GM23248 (cell line): ENCODE measurements at places on chromosomes 1 and 21.

DNA sequence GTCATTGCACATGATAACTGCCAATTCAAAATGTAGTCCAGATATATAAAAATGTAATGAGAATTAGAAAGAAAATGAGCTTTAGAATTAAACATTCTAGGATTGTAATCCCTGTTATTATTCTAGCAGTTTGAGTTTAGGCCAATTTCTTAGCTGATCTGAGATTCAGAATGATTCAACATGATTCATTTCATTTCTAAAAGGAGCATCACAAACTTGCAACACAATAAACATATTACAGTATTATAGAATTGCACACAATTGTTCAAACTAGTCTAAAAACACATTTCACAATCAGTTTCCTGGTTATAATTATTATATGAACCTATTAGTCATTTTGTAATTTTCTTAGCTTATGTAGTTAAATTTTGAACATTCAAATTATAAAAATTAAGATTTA, 43.3 kb upstream of the TSHB start:
- DNase-seq: peak; percentile 88

- DNase-seq: no peak
Observed at GRCh38 chr1:224407571-224408293, 26.9 kb downstream of the WDR26 start.

DNA sequence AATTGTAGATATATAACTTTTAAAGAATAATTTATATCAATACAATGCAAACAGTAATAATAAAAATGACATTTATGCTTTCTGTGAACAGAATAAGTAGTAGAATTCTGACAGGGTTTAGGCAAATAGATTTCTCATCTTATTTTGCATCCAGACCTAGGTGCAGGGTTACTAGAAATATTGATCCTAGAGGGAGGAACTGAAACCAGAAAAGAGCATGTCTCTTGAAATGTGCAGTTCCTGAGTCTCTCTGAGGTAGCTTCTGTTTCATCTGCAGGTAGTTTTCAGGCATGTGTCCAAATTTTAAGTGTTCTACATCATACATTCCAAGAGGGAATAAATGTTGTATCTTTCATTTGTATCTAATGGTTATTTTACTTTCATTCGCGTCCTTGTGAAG, 631.9 kb upstream of the ADGRL4 start:
- no peak for DNase-seq

- DNase-seq: no peak
Observed at GRCh38 chr1:180696361-180696760, 64.5 kb downstream of the XPR1 start.

DNA sequence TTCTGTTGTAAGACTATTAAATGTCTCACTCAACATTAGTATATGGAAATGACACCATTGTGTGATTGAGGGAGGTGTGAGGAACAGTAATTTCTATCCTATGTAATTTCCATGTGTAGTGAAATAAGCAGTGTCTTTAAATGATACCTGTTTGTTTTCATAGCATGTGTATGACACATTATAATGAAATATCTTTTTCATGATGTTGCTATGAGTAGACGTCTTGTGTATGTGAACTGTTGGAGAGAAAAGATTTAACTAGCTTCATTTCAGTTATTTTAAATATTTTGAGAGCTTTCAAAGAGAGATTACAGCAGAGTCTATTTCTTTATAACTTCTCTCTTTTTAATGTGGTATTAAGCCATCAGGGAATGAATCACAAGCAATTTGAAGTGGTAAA, 71.5 kb upstream of the QSOX1 start:
- DNase-seq: peak; percentile 2

DNA sequence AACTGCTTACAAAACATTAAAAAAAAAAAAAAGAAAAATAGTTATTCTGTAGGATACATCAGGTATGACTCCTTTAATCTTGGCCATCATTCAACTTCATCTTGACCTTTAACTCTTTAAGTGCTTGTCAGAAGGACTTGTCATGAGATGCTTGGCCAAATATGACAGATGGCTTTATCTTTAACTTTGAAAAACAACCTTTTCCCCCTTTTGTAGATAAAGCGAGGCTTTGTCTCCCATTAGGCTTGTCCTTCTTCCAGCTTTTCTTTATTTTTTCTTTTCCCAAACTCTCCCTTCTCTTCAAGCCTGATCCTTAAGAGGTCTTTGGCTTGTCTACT, 2.3 kb downstream of the SRSF10 start:
- DNase-seq: peak; percentile 10

DNA sequence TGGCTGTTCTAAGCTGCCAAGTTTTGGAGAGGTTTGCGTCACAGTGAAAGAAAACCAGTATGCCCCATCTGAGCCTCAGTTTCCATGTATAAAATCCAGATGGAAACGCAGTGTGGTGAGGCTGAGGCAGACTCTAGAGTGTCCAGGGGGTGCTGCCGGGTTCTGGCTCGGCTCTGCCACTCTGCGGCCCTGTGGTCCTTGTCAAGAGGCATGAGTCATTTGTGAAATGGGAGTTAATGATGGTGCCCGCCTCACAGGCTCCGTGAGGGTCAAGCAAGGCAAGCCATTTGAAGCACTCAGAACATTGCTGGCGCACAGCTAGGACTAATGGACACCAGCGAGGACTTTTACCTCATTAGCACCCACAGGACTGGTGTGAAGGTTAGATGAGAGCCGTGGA, 214.3 kb downstream of the PTPRU start:
- no peak for DNase-seq

- DNase-seq: peak; percentile 66
Observed at GRCh38 chr1:87826681-87827251, 498.1 kb downstream of the LMO4 start.

DNA sequence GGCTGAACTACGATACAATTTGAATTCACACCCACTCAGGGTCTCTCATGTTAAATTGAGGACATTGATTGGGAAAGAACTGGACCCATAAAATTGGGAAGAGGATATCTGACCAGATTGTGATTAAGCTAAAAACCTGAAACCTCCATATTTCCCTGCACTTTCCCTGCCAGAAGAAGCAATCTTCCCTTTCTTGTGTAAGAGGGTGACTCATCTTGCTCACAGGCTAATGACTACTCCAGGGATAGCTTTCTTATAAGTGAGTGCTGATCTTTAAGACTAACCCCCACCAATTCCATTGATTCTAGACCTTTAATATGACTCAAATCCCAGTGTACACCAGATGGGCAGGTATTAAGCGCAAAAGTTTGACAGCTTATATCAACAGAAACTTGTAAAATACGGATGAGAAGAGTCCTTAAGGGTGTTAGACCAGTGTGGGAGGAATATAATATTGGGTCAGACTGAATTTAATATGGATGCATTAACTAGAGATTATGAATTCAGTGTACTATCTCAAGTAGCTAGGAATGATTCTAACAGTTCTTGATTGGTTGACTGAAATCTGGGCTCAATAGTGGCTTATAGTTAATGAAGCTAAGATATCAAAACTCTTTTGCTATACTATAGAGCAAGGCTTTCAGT, 12.1 kb upstream of the SGIP1 start:
- DNase-seq: peak; percentile 93

DNA sequence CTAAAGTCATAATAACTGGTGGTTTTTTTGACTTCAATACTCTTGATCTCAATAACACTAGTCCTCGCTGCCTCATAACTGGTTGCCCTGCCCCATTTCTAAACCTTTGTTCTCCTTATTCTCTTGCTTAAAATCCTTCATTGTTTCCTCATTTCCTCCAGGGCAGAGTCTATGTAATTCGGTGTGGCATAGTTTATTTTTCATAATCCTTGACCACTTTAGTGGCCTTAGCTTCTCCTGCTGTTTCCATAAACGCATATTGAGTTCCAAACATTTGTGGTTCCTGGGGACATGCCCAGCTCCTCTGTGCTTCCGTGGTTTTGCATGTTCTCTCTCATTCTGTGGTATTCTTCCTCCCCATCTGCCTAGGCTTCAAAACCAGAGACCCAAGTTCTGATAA, 19.0 kb upstream of the TLCD4 start:
- DNase-seq: no peak

GRCh38 chr21:39381009-39381408, 32.1 kb upstream of the HMGN1 start:
- peak; percentile 38 for DNase-seq

- peak; percentile 22 for DNase-seq
Observed at GRCh38 chr1:72007312-72007711, 275.0 kb downstream of the NEGR1 start.

DNA sequence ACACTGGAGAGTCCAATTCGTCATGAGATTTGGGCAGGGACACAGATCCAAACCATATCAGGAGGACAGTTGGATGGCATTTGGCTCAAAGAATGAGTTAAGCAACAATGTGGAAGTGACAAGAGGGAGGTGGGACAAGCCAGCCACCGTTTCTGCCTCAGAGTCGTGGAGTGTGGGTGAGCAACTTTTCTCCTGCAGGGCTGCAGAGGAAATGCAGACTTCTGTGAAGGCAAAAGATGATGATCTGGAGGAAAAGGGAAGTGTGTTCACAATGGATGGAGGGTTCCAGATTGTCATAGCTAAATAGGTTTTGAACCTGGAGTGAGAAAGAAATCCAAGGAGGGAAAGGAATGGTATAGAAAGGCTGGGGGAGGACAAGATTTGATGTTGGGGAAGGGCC, 16.4 kb upstream of the KANK4 start:
- no peak for DNase-seq

DNA sequence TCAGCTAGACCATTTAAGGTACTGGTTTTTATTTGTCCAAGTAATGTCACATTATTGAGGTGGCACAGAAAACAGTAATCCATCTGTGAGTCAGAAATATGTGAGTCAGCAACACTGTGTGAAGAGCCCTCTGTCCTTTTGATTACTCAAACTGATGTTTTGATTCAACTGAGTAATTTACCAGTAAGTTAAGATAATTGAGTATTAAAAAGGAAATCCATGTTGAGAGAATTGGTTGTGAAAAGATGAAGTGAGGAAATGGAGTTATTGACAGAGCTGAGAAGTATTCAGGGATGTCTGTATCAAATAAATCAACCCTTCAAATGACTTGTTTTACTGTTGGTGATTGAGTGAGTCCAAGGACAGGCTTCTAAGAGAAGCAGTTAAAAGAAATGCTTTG, 302.7 kb upstream of the SGIP1 start:
- DNase-seq: peak; percentile 84

- DNase-seq: no peak
Observed at GRCh38 chr21:39466584-39466983, 14.8 kb downstream of the SH3BGR start.

- peak; percentile 63 for DNase-seq
Observed at GRCh38 chr1:93874025-93874651, 4.9 kb downstream of the DNTTIP2 start.

GRCh38 chr1:18651713-18652112, 21.1 kb downstream of the PAX7 start:
- DNase-seq: no peak

DNA sequence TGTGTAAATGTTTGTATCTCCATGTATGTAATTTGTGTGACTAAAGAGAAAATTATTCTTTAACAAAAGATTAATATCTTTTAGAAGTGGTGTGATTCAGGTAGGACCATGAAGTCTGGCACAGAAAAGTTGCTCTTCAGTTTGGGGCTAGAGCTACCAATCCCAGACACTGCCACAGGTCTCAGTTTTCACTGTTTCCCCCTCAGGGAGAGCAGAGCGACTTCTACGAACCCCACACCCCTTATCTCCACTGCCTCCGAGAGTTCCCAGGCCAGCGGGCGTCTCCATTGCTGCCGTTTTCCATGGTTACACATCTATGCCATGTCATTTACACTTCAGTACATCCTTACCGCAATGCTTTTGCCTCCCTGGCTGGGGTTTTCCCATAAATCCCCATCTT, 93.0 kb upstream of the SMYD2 start:
- DNase-seq: no peak

DNA sequence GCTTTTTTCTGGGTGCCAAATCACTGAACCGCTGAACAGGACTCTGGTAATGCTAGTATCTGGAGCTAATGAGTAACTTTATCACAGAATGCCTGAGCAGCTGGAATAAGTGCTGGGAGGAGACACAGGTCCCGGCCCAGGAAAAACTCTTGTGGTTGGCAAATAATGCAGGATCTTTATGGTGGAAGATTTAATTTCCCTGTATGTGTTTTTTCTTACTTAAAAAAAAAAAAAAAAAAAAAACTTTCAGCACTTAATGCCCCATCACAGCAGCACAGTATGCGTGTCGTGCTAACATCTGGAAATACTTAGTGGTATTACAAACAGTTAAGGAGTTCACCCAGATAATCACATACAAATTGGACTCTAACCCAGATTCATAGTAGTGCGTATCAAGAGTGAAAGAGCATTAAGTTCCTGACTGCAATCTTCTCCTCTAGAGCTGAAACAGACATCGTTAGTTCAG, 220.7 kb downstream of the TOMM20 start:
- DNase-seq: peak; percentile 82

GRCh38 chr1:166141969-166142368, 24.8 kb downstream of the FAM78B start:
- no peak for DNase-seq

DNA sequence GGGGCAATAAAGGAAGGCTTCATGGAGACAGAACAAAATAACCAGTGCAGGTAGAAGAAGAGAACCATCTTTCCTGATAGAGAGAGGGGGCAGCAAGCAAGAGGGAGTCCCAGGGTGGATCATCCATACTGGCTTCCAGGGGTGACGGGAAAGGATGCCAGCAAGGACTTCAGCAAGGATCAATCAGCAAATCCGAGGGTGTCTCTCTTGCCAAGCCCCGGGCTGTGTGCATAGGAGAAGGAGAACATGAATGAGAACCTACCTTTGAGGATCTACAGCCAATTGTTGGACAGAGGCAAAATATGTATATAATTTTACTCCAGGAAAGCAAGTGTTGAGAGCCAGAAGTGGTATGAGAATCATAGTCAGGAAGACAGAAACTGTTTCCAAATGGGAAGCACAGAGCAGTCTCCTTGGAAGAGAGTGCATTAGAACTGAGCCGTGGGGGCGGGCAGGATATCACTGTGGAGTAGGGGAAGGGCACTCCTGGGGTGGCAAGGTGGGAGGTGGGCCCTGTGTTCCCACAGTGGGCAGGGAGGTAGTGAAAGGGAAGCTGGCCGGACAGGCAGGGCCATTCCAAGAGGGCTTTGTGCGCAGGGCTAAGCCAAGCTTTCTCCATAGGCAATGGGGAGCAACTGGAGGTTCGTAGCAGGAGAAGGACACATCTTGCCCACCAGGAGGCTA, 1.1 kb upstream of the S100A9 start:
- DNase-seq: no peak

DNA sequence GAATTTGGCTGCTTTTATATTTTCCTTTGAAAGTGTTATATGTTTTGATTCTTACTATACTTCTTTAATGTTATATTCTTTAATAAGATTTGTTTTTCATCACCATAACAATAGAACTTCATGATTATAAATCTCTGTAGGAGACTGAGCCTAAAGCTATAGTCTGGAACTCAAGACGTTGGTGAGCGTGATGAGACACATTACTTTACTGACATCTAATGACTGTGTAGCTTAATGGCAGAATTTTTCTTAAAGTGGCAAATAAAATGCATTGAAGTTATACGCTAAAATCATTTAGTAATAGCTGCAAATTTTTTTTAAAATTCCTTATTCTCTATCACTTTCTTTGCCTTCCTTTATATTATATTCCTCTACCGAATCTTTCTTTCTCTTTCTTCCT, 56.1 kb upstream of the HAO2 start:
- DNase-seq: no peak
